Endothelial cell of umbilical vein (primary cell): ENCODE measurements at places on chromosomes 6 and 20. TPM values are rescaled to one million over a fixed set of nuclear protein-coding genes. Genes with fewer than 3 reads are reported as not detected.

- no peaks in the 10 kb centered on the region for H3K27me3 ChIP-seq
- no peaks in the 10 kb centered on the region for H3K4me1 ChIP-seq
- H3K4me3 ChIP-seq = no peak overlapping the region
- H3K36me3 ChIP-seq = peaks cover 3% of the 10 kb centered on the region
These were observed 67.1 kb downstream of the SCAF8 start for GRCh38 chr6:154800338-154800737.

GRCh38 chr6:28656715-28657114, 131.0 kb downstream of the GPX5 start:
- H3K4me1 ChIP-seq = peaks cover 8% of the 10 kb centered on the region
- H3K27ac ChIP-seq = no peak overlapping the region
- peaks cover 38% of the 10 kb centered on the region for H3K27me3 ChIP-seq

GRCh38 chr6:90238496-90239266, 58.0 kb downstream of the BACH2 start:
- H3K36me3 ChIP-seq = no peaks in the 10 kb centered on the region
- H3K4me3 ChIP-seq = no peak overlapping the region
- H3K4me1 ChIP-seq = peaks cover 10% of the 10 kb centered on the region
- H3K27ac ChIP-seq = no peak overlapping the region

DNA sequence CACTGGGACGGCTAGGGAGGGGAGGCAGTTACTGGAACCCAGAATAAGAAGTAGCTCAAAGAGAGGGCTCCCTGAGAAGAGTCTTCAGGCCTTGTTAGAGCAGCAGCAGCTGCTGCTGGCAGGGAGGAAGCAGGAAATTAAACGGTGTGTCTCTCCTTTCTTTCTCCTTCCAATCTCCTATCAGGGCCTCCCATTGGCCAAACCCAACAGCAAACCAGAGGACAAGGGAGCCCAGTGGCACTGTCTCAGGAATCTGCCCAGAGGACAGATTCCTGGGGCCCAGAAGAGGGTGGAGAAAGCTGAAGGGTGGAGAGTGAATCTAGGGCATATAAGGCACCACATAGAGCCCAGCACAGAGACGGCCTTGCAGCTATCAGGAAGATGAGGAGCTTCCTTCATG, 10.2 kb downstream of the BTN3A1 start:
- H3K27ac ChIP-seq = no peak overlapping the region
- no peaks in the 10 kb centered on the region for H3K36me3 ChIP-seq
- no peak overlapping the region for H3K4me3 ChIP-seq
- no peak for DNase-seq
- H3K4me1 ChIP-seq = peaks cover 22% of the 10 kb centered on the region

- no peak overlapping the region for H3K27ac ChIP-seq
- H3K4me3 ChIP-seq = peak overlapping the region; percentile 54
- H3K4me1 ChIP-seq = peaks cover 33% of the 10 kb centered on the region
These were observed 7.0 kb downstream of the SYNGAP1 start for GRCh38 chr6:33426590-33427511.

Gene CCDC170
- 0.13 and 0.21 TPM in 2 replicates for polyA plus RNA-seq

Gene SLPI
- not detected in 2 replicates for polyA plus RNA-seq

DNA sequence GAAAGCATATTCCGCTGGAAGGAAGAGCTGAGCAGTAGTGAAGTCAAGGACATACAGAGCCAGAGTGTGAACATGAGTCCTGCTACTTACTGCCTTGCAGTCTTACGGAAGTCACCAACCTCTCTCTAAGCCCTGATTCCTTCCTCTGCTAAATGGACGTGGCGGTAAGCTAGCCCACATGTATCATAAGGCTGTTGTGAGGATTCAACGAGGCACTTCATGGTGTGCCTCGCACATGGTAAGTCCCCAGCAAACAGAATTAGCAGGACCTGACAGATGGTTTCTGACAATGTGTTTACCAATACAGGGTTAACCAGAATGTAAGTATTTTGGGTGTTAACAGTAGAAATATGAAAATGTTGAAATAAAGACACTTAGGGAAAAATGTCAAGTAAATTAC, 93.2 kb downstream of the IRF4 start:
- no peaks in the 10 kb centered on the region for H3K27me3 ChIP-seq
- H3K4me1 ChIP-seq = no peaks in the 10 kb centered on the region
- no peak overlapping the region for H3K27ac ChIP-seq
- no peak overlapping the region for H3K4me3 ChIP-seq
- DNase-seq = no peak

Gene GRIK2
- polyA plus RNA-seq = not detected in 2 replicates

DNA sequence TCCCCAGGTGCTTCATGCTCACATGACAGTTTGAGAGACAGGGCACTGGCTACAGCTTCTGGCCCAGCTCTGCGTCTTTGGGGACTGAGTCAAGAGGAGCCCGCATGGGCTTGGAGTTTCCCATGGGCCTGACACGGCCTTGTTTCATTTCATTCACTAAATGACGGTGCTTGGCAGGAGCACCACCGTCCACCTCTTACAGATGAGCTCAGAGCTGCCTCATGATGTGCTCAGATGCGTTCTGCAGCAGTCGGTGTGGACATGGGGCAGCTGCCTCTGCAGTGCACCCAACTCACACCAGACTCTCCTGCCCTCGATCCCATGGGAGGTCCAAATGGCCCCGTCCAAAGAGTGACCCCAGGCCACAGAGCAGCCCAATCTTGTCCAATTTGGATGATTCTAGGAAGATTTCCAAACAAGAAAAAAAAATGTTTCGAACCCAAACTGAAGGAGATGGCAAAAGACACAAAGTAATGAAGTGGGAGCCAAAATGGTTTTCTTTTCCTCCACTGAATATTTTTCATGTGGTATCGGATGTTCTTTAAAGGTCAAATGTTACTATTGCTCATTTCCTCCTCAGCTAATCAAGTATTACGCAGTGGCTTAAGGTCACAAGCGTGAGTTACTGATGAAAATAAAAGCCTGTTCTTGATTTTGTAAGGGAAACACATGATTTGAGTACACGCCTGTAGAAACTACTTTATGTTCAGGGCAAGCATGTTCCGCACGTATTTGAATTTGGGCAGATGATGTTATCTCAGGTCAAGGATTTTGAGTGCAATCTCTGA, 524.2 kb downstream of the CDH26 start:
- no peak for DNase-seq
- no peaks in the 10 kb centered on the region for H3K4me1 ChIP-seq
- no peaks in the 10 kb centered on the region for H3K36me3 ChIP-seq
- H3K27me3 ChIP-seq = no peaks in the 10 kb centered on the region
- no peak overlapping the region for H3K27ac ChIP-seq

DNA sequence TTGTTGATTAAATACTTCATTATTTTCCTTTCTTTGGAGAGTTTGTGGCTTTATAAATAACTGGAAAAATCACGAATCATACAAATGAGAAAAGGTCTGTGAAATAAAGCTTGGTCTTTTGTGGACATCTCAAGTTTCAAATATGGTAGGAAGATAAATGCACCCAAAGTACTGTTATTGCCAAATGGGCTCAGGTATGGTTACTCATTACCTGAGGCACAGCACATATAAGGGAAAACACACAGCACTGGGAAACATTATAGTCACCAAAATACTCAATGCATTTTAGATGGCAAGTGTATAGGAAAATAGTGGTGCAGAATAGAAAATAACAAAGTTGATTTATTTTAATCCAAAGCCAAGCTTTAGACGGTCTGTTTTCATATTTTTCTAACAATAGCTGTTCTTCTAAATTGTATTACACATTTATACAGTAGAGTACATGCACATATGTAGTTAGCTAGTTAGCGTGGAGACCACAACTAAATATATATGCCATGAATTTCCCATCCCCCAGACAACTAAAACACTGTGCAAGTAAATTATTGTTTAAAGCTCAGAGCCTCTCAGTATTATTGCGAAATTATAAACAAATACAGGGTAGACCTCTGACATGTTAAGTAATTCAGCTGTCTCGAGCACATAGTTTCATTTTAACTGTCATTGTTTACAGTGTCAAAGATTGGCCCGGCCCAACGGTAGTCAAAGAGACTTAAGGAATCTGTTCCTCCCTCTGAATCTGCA, 336.0 kb downstream of the SYNE1 start:
- H3K27ac ChIP-seq = peak overlapping the region; percentile 84
- no peaks in the 10 kb centered on the region for H3K36me3 ChIP-seq
- H3K4me1 ChIP-seq = peaks cover 22% of the 10 kb centered on the region

Gene CD24
- polyA plus RNA-seq = 10.2 and 52.1 TPM in 2 replicates

DNA sequence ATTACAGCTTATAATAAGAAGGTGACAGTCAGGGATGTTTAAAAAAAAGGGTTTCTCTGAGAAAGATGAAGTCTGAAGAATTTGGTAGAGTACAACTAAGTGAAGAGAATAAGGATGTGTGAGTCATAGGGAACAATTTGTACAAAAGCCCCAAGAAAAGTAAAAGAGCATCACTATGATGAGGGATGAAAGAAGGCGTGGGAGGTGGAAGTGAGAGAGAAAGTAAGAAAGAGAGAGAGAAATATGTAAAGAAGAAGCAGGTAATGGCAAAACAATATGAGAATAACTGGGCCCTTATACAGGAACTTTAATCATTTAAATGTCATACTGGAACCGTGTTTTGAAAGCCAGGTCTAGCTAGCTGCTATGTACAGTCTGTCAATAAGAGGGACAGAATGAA, 179.4 kb downstream of the ASCC3 start:
- H3K27me3 ChIP-seq = no peaks in the 10 kb centered on the region
- H3K4me3 ChIP-seq = no peak overlapping the region
- no peaks in the 10 kb centered on the region for H3K4me1 ChIP-seq
- DNase-seq = no peak
- H3K36me3 ChIP-seq = no peaks in the 10 kb centered on the region
- H3K27ac ChIP-seq = no peak overlapping the region

DNA sequence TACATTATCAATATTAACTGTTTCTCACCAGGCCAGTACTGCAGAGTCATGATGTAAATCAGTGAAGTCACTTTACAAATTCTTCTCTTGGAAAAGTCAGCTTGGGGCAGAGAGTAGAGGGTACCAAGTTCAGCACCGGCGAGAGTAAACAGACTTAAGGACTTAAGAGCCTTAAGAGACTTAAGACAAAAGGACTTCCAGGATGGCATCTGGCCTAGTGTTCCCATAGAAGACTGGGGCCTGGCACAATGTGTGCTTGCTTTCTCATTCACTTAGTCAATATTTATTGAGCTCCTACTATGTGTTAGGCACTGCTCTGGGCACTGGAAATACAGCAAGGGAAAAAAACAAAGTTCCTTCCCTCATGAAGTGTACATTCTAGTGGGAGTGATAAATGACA, 1.4 kb upstream of the SNPH start:
- H3K4me3 ChIP-seq = no peak overlapping the region
- no peaks in the 10 kb centered on the region for H3K27me3 ChIP-seq

- H3K36me3 ChIP-seq = no peaks in the 10 kb centered on the region
- H3K27ac ChIP-seq = peak overlapping the region; percentile 91
- no peak overlapping the region for H3K4me3 ChIP-seq
- H3K4me1 ChIP-seq = peaks cover 20% of the 10 kb centered on the region
These were observed 167.0 kb upstream of the MYLIP start for GRCh38 chr6:15961635-15962448.
